ENCODE measurements at places on chromosomes 4 and X. TPM values are rescaled to one million over a fixed set of nuclear protein-coding genes. Genes with fewer than 3 reads are reported as not detected.
A peak's percentile ranks its signal among the peaks of the same experiment; 100 is the strongest.

Gene SH3D19
- 41.7 TPM for total RNA-seq

Gene VCX
- not detected for total RNA-seq

DNA sequence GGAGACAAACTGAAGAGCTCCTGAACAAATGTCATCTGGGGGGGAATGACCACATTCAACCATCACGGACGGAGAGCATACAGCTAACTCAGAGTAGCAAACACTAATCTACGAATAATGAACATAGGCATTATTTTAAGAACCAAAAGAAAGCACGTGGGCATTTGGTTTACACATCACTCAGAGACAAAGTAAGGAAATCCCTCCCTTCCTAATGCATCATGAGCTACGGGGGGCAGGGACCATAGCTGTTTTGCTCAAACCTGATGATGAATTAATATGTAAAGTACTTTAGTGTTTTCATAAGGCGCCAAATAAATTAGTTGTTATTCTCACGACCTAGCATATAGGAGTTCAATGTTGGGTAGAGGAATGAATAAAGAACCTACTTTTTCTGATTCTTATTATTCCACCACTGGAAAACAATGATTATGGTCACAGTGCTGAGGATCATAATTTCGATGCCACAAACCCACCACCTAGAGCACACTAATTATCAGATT lies 11.7 kb upstream of the TMEM156 start:
- no peak for DNase-seq

DNA sequence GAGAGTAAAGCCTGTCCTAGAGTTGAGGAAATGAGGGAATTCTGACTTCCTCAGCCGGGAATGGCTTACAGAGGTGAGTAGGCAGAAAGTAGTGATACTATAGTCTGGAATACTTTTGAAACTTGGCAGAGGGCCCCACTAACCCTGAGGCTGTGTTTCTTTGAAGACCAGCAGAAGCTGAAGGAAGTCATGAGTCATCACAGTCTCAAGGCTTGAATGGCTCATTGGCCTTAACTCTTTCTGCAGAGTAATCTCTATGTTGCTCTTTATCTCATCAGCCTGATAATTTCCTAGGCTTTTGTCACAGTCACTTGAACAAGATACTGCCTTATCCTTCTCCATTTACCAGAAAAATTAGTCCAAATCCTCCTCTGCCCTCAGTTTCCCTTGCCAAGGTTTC lies 80.8 kb downstream of the ANKRD50 start:
- peak; percentile 70 for DNase-seq

Gene DMD
- 61.6 TPM for total RNA-seq

Gene DGAT2L6
- not detected for total RNA-seq

- no peak for DNase-seq
Observed at GRCh38 chr4:125316791-125317524, 2.2 kb downstream of the FAT4 start.

DNA sequence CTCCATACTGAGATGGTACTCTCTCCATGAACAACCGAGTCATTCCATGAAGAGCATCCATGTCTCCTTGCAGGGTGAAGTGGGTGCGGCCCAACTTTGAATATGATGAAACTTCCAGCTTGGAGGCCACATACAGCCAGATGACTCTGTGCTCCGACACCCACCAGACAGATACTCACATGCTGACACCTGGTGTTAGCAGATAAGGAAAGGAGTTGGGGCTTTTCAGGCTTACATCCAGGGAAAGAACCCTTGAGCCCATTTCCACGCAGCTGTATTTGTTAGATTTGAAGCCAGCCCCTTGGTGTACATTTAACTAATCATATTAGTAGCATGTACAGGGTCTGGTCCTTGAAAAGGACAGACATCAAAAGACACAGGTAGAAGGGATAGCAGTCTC lies 62.1 kb upstream of the PRRG3 start:
- no peak for DNase-seq

Gene POLN
- 3.1 TPM for total RNA-seq

Gene DAPP1
- total RNA-seq: 25.3 TPM

DNA sequence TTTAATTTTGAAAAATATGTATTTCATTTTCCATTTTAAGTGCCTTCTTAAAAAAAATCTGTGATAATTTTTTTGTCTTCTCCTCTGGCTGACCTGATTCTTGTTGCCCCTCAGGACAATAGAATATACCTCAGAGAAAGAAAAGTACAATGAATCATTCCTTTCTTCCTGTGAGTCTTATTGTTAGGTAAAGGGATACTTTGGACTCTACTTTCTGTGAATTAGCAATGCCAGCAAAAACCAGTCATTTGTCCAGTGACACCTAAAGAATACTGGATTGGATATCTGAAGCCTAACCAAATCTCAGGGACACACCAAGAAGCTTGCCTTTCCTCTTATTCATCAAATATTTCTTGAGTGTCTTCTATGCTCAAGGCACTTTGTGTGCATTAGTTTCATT lies 102.1 kb downstream of the AREG start:
- no peak for DNase-seq

- DNase-seq: no peak
Observed at GRCh38 chrX:42952621-42953020, 174.7 kb upstream of the PPP1R2C start.

DNA sequence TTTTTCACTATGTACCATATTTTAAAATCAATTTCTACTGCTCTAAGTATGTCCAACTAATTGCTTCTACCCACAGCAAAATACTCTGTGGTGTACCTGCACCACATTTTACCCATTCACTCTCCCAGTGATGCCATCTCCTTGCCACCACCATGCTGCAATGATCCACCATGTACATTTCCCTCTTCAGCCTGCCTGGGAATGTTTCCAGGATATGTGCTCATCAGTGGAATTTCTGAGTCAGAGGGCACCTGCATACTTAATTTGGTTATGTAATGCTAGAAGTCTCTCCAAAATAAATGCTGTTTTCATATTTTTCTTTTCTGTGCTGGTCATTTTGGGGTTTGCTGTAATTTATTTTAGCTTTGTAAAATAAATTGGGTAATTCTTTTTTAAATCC lies 33.2 kb upstream of the OCIAD2 start:
- DNase-seq: no peak

DNA sequence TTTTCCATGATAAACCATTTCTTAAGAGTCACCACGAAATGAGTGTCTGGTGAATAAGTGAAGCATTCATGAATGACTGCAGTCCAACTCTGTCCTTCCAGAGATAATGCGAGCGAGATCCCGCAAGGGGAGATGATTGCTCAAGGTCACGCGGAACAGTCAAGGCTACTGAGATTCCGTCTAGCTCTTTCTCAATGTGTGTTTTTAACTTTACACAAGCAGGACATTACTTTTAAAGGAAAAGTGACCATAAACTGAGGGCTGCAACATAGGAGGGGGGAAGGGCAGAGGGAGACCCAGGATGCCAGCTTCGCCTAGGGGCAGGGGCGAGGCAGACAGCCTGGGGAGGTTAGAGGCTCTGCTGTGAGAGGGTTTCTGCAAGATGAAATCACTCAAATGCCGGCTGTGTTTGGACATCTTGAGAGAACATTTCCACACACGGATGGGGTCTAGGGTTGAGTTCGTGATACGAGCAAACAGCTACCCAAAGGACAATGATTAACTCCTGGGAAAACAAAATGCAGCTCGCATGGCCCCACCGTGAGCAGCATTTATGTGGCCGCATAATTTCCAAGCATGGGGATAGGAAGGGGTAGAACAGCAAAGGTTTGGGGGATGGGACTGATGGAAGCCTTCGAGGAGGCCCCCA lies 23.8 kb upstream of the CCNQ start:
- no peak for DNase-seq
